ENCODE measurements at places on chromosomes 13 and 19.
A peak's percentile ranks its signal among the peaks of the same experiment; 100 is the strongest.

DNA sequence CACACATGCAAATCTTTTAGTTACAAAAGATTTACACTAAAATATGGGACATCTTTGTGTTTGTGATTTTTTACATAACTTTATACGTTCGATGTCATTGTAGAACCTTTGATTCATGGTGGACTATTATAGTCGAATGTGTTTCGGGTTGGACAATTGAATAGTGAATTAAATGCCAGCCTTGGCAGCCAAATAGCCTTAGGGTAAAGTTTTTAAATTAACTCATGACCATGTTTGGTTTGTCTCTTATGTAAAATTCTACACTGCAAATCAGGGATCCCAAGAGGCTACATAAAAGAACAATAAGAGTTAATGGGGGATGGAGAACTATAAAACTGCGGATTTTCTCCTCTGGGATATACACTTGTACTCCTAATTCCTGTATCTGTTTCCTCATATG lies 1735.6 kb upstream of the SPRY2 start:
- DNase-seq = no peak

DNA sequence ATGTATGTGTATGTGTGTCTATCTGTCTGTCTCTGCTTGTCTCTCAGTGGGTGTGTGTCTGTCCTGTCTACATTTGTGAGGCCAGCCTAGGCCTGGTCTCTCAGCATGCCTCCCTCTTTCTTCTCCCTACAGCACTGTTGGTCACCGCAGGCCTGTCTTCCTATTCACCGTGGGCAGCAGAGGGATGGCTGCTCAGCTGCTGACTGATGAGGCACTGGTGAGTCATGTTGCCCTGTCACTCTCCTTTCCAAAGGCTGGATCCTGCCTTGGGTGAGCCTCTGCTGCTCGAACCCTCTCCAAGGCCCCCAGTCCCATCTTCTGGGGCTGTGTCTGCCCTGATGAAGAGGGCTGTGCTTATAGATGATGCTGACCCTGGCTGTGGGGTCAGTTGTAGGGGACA lies 6.3 kb downstream of the ZNF71 start:
- DNase-seq = no peak

DNA sequence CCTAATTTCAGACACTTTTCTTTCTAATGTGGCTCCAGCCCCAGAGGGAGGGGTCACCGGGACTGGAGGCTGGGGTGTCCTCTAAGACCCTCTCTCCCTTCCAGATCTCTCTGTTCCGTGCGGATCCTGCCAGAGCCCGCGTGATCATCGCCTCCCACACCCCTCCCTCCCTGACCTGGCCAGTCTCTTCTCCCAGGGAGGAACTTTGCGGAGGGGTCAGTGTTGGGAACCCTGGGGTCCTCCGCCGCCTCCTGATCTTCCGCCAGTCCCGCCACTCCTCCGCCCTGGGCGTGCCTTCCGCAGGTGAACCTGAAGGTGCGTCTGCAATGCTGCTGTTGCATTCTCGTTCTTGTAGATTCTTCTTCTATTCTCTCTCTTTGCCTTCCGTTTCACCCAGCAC lies 9.1 kb downstream of the SOX21 start:
- no peak for DNase-seq

DNA sequence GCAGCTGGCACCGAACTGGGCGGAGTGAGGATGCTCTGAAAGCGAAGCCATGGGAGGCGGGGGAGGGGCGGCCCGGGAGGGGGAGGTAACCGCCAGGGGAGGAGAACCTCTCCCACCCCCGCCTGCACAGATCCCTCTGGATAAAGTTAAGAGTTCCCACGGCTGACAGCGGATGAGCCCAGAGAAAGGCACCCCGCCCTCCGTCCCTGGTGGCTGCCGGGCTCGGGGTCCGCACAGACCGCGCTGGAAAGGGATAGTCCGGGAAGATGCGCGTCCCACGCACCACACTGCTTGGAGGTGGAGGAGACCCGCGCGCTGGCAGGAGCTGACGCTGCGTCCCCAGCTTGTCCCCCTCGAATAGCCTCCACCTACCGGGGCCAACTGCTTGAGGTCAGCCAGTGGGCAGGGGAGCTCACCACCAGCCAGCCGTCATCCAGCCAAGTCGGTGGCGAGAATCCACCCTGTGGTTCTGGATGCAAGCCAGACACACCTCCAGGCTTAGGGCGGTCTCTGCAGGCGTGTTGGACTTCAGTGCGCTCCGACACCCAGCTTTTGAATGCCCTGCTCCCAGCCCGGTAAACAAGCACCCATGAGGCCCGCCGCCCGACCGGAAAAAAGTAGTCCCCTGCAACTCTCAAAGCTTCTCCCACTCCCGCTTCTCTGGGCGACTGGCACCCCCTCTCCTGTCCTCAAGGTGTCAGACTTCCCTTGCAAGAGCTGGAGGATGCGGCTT lies at the start of gene TRPC4:
TRPC4 (minus strand) TSS at position 17 of the 733 bp plus-strand sequence. CDS start 86,439 bp downstream, outside the sequence.
- DNase-seq = peak; percentile 15

DNA sequence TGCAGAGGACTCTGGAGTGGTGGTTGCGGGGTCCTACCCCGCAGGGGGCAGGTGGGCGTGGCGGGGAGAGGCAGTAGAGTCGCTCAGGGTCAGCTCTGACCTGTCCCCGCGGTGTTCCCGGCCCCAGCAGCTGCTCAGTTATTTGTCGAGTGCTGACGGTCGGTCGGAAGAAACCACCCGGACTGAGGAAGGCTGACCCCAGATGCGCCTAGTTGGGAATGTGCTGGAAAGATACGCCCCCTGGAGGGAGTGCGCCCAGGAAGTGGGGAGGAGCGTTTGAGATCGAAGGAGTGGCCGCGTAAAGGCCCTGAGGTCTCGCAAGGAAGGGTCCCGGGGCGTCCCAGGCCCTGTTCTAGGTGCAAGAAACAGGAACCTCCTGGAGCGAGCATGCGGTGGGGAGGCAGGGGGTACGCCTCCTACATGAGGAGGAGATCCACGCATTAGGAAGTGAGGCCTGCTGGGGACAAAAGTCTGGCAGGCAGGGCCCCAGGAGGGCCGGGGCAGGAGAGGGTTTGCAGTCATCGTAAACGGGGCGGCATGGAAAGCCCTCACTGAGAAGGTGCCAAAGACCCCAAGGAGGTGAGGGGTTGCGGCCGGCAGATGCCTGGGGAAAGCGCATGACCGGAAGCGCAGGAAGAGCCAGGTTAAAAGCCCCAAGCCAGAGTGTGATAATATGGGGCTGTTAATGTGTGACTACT lies 9.2 kb downstream of the CCDC8 start:
- peak; percentile 37 for DNase-seq

- DNase-seq = no peak
Measured at GRCh38 chr19:9828551-9829063, 889 bp downstream of the UBL5 start.

- no peak for DNase-seq
Measured at GRCh38 chr19:10667867-10668266, 13.7 kb downstream of the ILF3 start.

- DNase-seq = no peak
Measured at GRCh38 chr13:107301724-107302374, 733.9 kb upstream of the ARGLU1 start.

- no peak for DNase-seq
Measured at GRCh38 chr19:3140667-3141038, 4.8 kb downstream of the GNA15 start.

GRCh38 chr13:72527333-72527732 lies 200.1 kb downstream of the MZT1 start:
- no peak for DNase-seq

- no peak for DNase-seq
Measured at GRCh38 chr13:39602277-39602613, 748 bp downstream of the LHFPL6 start.

DNA sequence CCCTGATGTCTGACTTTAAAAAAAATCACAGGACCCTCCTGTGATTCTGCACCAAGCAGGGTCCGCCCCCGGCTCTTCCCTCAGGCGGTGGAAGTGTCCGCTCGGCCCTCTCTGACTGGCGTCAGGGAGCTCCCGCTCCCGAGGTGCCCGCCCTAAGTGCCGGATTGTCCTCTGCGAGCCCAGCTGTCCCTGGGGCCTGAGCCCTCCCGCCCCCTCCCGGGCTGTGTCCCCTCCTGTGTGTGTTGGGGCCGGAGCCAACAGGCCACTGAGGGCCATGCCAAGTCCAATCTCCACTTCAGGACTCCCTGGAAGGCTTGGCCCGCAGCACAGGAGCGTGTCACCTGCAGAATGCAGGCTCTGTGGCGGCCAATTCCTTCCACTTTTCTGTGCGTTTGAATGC lies 25.4 kb downstream of the MAP2K2 start:
- DNase-seq = no peak

GRCh38 chr13:98032168-98032567 lies 78.7 kb downstream of the IPO5 start:
- no peak for DNase-seq

DNA sequence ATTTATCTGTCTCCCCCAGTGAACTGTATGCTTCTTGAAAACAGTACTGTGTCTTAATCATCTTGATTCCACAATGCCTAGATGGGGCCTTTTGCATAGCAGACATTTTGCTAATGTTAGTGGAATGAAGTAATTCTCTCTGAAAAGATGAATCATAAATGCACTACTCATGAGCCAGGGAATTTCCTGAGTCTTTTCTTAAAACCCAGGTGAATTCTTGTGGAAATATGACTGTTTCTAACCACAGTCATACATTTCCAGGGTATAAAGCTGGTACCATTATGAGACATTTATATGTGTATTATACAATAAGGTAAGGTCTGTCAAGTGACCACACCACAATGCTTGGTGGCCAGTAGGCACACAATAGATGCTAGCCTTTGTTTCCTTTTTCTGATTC lies 5.5 kb upstream of the KCTD4 start:
- DNase-seq = no peak

- peak; percentile 40 for DNase-seq
Measured at GRCh38 chr13:46296115-46296822, 84.5 kb downstream of the LRRC63 start.

- DNase-seq = no peak
Measured at GRCh38 chr13:20073775-20074174, 87.1 kb downstream of the GJA3 start.

DNA sequence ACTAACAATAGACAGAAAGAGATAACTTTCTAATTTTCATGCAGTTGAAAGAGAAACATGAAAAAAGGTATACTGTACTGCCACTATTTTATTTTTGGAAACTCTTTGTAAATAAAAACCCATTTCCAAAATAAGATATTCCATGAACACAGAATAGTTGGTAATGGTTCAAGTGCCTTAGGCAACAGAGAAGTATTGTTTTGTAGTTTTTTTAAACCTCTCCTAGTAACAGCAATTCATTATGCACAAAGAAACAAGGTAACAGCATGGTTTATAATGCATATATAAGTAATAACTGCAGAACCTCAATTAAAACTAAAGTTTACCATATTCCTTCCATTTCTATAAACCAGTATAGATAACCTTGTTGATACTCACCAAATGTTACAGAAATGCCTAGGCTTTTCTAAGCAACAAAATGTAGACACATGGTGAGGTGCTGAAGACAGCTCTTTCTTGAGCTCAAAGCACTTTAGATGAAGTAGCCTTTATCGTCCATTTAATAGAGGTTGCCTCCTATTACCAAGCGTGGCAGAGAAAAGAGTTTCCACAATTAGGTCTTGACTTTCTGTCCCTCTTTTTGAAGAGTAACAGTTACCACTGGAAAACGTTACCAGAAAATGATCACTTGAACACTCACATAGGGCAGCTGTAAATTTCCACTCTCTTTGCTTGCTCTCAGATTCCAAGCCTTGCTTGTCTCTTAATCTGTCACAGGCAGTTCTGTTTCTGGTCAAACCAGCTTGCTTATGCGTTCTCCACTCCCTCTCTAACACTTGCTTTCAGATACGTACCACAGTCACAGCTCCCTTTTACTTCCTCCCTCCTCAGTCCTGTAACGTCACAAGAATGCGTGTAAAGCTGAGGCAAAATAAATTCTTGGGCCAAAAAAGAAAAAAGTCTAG lies 42.9 kb downstream of the CAB39L start:
- no peak for DNase-seq

DNA sequence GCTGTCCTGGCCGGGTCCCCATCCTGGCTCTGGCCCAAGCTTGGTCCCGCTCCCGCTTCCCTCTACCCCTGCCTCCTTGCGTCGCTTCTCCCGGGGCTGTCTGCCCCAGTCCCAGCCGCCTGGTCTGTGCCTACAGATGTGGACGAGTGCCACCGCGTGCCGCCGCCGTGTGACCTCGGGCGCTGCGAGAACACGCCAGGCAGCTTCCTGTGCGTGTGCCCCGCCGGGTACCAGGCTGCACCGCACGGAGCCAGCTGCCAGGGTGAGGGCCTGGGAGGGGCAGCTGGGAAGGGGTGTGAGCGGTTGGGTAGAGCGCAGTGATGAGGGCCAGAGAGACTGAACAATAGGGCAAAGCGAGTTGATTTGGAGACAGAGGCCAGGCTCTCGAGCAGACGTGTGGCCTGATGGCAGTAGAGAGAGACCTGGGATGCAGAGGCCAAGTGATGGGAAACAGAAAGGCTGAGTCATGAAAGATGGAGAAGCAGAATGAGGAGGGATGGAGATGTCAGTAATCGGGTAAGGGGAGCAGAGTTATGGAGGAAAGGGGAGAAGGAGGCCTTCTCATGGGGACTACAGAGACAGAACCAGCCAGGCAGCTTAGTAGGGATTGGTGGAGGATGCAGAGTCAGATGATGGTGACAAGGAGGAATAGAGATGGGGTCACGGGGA lies 9.4 kb downstream of the LTBP4 start:
- peak; percentile 80 for DNase-seq

- DNase-seq = peak; percentile 29
Measured at GRCh38 chr19:40907968-40908735, 26.1 kb upstream of the CYP2A7 start.

GRCh38 chr19:37990362-37990761 lies 83.4 kb downstream of the SIPA1L3 start:
- DNase-seq = no peak

GRCh38 chr13:102606537-102607309 lies 9.9 kb downstream of the TPP2 start:
- no peak for DNase-seq

GRCh38 chr13:79722885-79723445 lies 242.0 kb downstream of the NDFIP2 start:
- DNase-seq = no peak

- no peak for DNase-seq
Measured at GRCh38 chr13:100980171-100980570, 305.6 kb upstream of the TMTC4 start.

- no peak for DNase-seq
Measured at GRCh38 chr19:19270749-19271571, 2.1 kb downstream of the TM6SF2 start.

- DNase-seq = no peak
Measured at GRCh38 chr13:94063848-94064247, 415.6 kb downstream of the DCT start.

DNA sequence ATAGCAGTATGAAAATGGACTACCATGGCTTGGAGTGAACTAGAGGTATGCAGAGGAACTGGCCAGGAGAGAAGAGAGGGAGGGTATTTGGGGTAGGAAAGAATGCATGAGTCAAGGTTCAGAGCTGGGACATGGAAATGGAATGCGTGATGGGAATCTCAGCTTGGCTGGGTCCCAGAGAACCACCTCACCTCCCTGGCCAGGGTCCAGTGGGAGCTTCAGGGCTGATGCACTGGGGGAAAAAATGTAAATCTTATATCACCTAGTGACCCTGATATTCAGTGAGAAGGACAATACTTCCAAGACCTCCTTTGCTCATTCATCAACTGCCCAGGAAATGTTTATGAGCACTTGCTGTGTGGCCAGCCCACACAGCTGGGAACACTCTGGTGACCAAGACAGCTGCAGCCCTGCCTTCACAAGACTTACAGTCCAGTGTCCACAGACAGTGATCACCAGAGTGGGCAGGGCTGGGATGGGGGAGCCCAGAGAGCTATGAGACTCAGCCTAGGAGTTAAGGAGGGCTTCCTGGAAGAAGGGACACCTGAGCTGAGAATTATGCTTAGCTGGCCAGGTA lies 12.8 kb downstream of the IGSF23 start:
- DNase-seq = no peak

- no peak for DNase-seq
Measured at GRCh38 chr13:95926231-95926630, 127.0 kb downstream of the UGGT2 start.

GRCh38 chr13:38703255-38703654 lies 16.4 kb downstream of the FREM2 start:
- DNase-seq = no peak
